ENCODE measurements at places on chromosomes 11 and 22.

- no peak for DNase-seq
These were observed 2.0 kb downstream of the ST14 start for GRCh38 chr11:130161441-130162145.

- DNase-seq = no peak
These were observed 81.3 kb upstream of the CADM1 start for GRCh38 chr11:115585361-115586024.

DNA sequence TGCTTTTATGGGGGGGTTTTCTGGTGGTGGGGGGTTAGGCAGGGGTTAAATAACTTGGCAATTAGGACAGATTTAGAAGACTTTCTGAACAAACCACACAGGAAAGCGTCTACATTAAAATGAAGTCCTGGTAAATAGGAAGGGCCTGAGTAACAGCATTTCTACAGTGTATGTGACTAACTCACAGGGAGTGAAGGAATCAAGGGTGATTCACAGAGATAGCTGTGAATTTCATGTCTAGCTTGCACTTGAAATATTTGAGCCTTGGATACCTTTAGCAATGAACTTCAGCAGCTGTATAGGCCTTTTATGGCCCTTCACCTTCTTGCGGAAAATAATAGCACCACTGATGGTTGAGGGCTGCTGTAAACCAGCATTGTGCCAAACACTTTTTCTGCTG, 26.1 kb upstream of the LDHA start:
- DNase-seq = peak; percentile 12

GRCh38 chr22:33640900-33641299, 279.4 kb downstream of the LARGE1 start:
- no peak for DNase-seq

DNA sequence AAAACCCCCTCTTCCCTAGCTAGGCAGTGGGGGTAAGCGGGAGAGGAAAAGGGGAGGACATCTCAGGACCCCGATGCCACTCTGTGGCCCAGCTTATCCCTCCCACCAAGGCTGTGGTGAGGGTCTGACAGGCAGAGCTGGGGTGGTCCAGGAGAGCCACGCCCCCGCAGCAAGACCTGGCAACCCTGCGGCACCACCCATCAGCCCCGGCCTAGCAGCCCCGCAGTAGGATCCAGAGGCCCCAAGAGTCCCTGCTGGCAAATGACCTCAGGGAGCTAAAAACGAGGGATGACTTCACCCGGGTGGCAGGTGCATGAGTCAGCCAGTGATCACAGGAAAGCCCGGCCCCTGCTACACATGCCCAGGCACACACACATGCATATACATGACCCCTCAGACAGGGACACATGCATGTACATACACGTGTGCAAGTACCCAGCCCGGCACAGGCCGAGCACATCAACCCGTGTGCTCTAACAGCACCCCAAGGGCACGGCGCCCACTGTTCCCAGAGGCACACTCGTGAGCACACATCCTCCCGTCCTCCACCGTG, 32.3 kb downstream of the ARVCF start:
- DNase-seq = no peak
